Cortex of kidney (tissue), 1 donor: ENCODE measurements at places on chromosomes 7 and 10.

- no peak for DNase-seq
Measured at GRCh38 chr7:27647489-27647888, 15.2 kb downstream of the HIBADH start.

GRCh38 chr10:14773551-14774213 lies 1.0 kb downstream of the FAM107B start:
- DNase-seq = no peak

- DNase-seq = no peak
Measured at GRCh38 chr7:107551936-107552335, 11.8 kb downstream of the COG5 start.

DNA sequence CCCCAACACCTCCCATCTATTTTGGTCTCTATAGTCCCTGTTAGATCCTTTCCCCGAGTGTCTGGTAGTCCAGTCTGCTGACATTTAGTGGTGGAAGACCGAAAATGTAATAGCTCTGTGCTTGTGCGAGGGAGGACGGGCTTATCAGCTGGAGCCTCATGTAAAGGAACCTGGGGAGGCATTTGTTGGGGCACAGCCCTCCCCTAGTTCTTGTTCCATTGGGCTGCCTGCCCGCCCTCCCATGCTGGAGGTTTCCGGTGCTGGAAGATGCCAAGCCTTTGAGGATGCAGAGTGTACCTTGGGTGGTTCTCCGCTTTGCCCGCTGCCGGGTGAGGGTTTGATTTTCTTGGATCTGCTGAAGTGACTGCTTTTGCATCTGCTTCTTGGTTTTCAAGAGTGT lies 5.4 kb downstream of the ZNF862 start:
- no peak for DNase-seq

GRCh38 chr7:8627325-8627724 lies 193.9 kb downstream of the NXPH1 start:
- no peak for DNase-seq

GRCh38 chr7:83509255-83510021 lies 139.5 kb downstream of the SEMA3E start:
- DNase-seq = no peak

DNA sequence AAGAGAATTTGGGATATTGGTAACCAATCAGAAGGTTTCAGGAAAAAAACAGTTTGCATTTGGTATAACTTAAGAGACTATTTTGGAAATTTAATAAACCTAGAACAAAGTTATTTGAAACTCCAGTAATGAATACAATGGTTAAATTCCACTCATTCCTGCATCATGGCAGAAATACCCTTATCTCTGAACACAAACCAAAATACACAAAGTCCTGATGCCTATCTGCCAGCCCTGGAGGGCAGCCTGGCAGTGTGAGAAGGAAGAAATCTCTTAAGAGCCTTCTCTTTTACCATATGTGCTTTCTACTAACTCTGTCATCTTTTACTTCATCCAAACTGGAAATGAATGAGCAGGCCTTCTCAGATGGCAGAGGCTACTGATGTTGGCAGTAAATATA lies 147.1 kb upstream of the LYZL1 start:
- no peak for DNase-seq

- no peak for DNase-seq
Measured at GRCh38 chr7:79452495-79453265, 787 bp downstream of the MAGI2 start.
